ENCODE measurements at places on chromosomes 2 and 18.

DNA sequence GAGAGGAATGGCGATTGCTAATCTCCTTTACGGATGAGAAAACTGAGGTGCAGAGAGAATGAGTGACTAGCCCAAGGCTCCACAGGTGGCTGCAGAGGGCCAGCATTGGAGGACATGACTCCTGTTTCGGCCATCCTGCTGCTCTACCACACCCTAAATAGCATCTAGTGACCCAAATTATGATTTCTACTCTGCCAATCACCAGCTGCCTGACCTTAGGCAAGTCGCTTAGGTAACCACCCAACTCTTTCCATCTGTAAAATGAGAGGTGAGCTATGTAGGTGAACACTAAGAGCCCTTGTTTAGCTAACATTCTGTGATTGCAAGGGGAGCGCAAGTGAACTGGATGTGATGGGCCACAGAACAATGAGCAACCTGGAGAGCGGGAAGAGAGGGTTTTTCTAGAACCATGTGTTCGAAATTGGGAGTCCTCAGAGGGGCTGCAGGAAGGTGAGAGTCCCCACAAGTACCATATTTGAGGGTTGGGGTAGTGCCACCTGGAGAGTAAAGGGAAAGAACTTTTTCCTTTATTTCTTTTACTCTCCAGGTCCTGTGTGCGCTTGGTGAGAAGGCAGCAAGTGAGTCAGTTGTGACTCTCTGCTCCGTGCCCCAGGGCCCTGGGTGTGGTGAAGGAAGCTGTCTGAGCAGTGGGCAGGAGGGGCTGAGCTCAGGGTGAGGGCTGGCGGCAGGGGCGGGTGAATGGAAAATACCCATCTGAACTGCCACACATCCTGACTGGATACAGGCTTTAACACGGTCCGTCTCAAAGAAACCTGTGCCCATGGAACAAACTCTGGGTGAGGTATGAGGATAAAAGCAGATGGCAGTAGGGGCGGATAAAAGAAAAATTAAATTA, 2.4 kb downstream of the CYP27C1 start:
- no peak for DNase-seq

GRCh38 chr2:171320208-171320621, 113.6 kb downstream of the METTL8 start:
- DNase-seq: peak; percentile 28

DNA sequence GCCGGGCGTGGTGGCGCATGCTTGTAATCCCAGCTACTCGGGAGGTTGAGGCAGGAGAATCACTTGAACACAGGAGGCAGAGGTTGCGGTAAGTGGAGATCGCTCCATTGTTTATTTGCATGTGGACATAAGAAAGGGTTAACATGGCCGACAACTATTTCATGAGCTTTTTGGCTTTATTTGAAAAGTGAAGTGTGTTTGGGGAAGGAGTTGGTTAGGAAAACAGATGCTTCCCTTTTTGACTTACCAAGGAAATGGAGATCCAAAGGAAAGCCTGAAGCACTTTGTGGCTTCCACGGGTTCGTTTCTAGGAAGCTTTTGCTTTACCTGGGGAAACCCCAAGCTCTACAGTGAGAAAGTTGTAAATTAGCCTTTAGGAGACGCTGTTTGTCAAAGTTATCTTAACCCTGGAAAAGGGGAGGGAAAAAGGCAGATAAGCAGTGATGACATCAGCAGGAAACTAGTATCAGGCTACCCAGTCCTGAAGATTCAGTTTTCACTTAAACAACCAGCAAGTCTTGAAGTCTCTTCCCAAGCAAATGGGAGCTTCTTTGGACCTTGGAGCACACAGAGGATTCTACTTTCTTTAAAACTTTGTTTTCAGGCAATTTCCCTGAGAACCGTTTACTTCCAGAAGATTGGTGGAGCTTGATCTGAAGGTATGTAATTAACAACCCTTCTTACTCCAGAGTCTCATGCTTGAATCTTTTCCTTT, at the start of gene CASP10:
TSS of gene CASP10 (plus strand) at position 492 of the 715 bp plus-strand sequence. CDS start 2,637 bp downstream, outside the sequence.
- DNase-seq: peak; percentile 69

DNA sequence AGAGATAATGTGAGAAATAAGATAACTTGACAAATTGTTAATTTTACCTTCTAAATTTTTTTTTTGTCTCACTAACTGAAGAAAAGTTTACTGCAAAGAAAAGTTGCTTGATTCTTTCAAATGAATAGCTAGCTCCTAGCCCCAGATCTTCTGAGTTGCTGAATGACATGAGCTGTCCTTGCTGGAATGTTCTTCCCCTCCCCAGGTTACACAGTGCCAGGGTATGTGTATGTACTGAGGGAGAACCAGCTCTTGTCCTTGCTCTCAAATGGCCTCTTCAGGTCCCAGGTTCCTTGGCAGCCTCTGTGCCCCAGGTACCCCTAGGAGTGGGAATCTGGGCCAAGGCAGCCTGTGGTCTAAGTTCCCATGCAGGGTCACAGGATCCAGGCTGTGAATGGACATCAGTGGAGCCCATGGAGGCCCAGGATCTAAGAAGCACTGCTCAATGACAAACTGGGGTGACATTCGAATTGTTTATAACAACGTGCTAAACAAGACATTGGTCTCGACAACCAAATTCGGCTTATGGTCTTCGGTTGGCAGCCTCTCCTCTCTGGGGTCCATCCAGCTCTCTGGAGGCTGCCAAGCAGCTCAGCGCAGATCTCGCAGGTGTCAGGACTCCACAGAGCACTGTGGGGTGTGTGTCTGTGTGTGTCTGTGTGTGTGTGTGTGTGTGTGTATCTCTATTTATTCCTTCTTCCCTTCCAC, 17.1 kb upstream of the INO80C start:
- no peak for DNase-seq

DNA sequence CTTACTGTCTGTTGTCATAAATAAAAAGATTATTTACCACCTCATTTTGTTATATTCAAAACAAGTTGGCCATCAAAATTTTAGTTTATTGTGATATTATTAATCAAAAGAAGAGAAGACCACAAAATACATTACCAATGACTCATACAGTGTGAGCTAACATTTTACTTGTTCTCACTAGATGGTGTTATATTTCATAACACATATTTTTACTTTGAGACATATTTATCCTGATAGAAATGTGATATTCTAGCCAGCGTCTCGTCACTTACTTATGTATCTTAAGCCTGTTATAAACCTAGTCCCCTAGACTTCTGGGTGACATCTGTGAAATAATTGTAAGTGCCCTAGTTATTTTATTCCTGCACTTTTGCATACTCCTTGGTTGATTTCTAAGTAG, 263.2 kb downstream of the CDH7 start:
- DNase-seq: no peak

DNA sequence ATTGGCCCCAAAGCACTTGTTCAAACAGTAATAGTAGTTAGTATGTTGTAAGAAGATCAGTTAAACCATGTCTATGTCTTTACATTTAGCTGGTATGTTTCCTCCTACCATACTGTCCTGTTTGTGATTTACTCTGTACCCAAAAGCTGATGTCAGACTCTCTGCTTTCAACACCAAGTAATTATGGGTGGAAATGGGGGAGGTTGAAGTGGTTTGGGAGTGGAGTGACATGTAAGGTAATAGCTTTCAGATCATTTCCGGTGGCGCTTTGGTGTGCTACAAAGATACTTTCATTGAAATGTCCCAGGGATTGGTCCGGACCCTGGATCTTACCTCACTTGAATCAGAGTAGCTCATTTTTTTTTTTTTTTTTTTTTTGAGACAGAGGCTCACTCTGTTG, 39.7 kb upstream of the TGIF1 start:
- DNase-seq: no peak

DNA sequence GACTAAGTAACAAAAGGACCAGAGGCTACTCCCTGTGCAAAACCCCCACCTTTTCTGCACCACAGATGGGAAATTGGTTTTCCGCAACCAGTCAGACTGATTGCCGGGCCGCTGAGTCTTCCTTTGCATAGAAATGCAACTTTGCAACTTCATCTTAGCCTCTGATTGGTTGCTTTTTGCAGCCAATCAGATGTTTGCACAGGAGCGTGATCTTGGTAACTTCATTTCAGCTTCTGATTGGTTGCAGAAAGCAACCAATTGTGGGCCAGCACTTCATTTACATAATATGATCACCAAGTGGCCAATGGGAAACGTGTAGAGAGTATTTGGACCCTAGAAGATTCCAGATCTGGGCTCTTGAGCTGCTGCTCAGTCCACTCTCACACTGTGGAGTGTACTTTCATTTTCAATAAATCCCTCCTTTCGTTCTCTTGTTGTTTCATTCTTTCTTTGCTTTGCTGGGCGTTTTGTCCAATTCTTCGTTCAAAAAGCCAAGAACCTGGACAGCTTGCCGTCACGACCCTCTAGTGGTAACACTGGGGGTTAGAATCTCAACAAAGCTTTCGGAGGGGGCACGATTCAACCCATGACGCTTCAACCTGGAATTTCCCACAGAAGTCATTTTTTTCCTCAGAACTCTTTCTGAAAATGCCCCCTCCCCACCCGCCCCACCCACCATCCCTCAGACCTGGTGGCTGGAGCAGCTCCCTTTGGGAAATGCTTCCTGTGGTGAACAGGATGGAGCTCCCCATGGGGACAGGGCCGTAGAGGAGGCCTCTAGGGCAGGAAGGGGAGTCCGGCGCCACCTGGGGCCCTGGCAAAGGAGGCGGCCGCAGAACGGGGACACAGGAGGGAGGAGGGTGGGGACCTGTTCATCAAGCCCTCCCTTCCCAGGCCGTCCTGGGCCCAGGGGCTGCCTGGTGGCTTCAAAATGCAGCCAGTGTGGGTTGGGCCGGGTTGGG, 31.8 kb upstream of the KCNF1 start:
- DNase-seq: no peak

DNA sequence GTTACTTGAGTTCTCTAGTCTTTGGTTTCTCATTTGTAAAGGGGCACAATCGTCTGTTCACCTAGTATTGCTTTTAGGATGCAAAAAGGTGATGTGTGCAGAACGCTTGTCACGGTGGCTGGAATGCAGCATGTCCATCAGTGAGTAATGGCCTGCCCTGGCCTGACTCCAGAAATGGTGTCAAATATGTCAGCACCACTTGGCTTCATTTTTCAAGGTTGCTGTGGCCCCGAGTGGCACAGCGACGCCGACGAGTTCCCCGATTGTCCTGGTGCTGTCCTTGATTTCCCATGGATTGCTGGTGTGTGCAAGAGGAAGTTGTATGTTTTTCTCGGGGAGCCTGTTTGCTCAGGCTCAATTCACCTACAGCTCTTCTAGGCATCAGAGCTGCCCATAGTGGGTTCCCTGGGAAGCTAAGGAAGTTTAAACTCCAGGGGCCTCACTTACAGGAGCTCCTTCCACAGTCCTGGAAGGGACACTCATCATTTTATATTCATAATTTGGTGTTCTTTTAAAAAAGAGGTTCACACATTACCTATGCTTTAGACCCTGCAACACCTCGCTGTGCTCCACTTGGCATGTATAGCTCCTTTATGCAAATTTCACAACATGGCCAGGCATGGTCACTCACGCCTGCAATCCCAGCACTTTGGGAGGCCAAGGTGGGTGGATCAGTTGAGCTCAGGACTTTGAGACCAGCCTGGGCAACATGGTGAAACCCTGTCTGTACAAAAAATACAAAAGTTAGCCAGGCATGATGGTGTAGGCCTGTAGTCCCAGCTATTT, 25.6 kb upstream of the ZNF407 start:
- no peak for DNase-seq

All from GM20000 (cell line).